ENCODE measurements at places on chromosomes 16 and 17.

DNA sequence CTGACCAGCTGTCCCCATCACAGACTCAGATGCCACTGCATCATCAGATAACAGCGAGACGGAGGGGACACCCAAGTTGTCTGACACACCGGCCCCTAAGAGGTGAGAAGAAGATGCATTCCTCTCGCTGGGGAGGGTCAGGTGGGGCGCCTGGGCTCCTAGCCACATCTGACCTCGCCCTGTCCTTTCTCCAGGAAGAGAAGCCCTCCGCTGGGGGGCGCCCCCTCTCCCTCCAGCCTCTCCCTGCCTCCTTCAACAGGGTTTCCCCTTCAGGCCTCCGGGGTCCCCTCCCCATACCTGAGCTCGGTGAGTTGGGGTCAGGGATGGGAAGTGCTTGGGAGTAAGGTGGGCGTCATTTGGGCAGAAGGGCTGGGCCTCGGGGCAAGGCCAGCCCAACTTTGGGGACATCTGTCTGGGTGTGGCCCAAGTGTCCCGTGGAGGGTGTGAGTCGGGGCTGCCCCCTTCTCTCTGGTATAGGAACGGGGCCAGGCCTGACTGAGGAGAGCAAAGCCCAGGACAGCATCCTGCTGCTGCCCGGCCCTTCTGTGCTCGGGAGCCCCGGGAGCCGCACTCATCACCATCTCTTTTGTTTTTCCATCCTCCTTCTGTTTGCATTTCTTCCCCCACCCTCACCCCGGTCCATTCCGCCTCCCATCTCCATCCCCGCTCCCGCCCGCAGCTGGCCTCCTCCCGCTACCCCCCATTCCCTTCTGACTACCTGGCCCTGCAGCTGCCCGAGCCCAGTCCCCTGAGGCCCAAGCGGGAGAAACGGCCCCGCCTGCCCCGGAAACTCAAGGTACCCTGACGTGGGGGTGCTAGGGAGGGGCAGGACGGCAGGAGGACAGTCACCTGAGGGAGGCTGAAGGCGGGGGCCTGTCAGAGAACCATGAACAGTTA lies 4.9 kb downstream of the INO80E start:
- no peak for DNase-seq

- no peak for DNase-seq
These were observed 23.8 kb downstream of the OGFOD1 start for GRCh38 chr16:56475201-56475600.

DNA sequence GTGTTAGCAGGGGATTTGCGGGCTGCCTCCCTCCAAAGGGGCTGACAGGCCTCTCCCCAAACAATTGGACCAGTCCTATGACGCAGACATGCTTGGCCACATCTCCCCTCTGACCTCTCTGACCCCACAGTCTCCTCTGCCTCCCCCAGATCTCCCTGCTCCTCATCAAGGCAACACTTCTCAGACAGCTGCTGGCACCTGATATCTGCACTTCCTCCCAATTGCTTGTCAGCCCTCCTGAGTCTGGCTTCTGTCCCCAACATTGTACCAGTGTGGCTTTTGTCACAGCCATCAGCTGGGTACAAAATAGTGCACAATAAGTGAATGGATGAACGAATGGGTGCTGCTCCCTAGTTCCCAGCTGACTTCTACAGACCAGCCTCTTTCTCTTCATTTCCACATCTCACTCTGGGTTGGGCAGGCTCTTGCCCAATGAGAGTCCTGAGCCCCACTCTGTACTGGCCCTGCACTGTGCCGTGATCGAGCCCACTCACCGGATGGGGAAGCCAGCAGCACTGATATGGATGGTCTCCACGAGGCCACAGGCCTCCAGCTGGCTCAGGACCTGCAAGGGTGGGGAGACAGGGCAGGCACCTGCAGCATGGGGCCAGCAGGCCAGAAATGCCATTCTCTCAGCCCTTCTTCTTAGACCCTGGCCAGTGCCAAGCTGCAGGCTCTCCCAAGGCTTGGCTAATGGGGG lies 17.1 kb downstream of the ZNHIT3 start:
- no peak for DNase-seq

DNA sequence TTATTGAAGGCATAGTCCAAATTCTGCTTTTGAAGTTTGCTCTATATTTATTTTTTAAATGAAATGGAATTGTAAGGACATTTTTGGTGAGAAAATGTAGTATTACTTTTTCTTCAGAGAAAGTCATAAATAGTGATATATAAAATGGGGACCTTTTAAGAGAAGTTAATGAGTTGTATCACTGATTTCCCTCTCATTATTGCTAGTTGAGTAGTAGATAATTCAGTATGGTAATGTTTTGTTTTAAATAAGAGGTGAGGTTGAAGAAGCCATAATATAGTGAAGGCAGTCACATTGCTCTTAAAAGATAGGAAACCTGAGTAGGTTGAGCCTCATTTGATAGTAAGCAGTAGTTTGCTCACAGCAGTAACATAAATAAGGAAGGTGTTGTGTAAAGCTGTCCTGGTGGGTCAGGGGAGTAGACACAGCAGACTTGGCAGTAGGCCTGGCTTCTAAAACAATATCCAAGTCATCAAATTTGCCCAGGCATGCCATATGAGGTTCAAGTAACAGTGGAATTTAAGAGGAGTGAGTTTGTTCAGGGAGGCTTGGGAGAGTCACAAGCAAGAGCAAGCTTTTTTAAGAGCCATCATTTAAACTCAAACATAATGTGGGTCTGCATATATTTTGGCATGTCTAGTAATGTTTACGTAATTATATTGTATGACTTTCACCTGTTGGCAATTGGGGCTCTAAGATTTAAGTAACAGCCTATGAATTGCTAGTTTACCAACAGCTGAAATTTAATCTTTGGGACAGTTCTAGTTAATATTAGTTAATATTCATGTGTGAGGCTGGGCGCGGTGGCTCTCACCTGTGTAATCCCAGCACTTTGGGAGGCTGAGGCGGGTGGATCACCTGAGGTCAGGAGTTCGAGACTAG lies 6.5 kb downstream of the NFATC3 start:
- no peak for DNase-seq

- no peak for DNase-seq
These were observed 29.9 kb downstream of the ABCA6 start for GRCh38 chr17:69111794-69112193.

DNA sequence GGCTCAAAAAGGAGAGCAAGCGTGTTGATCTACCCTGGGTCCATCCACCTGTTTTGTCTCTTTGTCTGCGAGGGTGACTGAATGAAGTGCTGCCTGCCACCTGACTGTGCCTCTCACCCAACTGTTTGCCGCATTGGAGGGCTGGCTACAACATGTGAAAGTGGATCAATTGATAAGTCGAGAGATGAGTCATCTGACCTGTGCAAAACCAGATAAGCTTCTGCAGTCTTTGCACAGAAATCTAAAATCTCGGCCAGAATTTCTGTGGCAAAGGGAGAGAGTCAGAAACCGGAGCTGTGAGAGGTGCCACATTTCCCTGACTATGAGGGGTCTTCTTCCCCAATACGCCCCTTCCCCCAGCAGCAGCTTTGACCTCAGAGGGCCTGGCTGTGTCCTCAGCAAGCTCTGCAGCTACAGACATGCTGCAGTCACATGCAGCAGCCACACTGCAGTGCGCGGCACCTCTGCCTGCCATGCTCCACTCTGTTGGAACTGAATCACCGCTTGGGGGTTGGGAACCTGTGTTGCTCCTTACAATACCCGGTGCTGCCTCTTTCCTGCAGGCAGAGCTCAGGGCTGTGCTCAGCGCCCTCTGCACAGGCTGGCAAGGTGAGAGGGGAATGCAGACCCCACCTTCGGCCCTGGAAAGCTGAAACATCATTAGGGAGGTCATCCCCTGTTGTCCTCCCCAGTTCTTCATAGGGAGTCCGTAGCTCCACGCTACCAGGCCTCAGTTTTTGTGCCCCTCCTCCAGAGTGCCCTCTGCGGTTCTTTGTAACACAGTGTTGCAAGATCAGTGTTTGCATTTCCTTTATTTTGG lies 16.2 kb upstream of the HAS3 start:
- no peak for DNase-seq

GRCh38 chr17:77622647-77623046 lies 335.9 kb upstream of the TNRC6C start:
- no peak for DNase-seq

GRCh38 chr17:64418506-64419339 lies 28.1 kb upstream of the PECAM1 start:
- DNase-seq, result no peak

- no peak for DNase-seq
These were observed 7.4 kb downstream of the ZDHHC7 start for GRCh38 chr16:85003725-85004586.

DNA sequence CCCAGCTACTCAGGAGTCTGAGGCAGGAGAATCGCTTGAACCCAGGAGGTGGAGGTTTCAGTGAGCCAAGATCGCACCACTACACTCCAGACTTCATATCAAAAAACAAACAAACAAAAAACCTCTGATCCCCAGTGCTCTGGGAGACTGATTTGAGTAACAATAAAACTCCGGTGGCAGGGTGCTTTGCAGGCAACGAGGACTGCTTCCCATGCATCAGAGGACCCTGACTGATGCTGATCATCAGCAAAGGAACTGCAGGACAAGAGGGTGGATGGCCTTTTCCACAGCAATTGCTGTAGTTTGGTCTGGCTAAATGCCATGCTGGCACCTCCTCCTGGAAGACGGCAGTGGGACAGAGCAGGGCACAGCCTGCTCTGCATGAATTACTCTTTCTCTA lies 6.4 kb upstream of the SLC39A11 start:
- no peak for DNase-seq

GRCh38 chr16:50925758-50926357 lies 184.0 kb downstream of the CYLD start:
- DNase-seq, result no peak

- DNase-seq, result no peak
These were observed 102.1 kb downstream of the CLEC16A start for GRCh38 chr16:11046382-11046931.

- DNase-seq, result no peak
These were observed 256.9 kb downstream of the ENGASE start for GRCh38 chr17:79331492-79331891.

- DNase-seq, result no peak
These were observed 17.8 kb downstream of the SPECC1 start for GRCh38 chr17:20026960-20027359.

DNA sequence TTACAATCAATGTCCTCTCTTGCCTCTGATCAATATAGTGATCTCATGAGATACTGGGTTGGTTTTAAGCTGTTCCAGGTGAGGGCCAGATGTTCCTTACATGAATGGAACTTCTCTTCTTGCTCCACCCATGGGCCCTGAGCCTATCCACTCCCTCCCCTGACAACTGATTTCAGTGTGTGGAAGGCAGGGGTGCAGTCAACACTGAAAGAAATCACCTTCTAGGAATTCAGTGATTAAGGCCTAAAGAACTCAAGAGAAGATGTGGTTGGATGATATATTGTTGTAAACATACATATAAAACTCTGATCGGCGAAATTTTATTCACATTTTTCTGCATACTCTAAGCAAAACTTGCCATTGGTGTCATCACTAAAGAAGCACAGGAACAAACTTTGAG lies 6.7 kb upstream of the GOSR2 start:
- no peak for DNase-seq

DNA sequence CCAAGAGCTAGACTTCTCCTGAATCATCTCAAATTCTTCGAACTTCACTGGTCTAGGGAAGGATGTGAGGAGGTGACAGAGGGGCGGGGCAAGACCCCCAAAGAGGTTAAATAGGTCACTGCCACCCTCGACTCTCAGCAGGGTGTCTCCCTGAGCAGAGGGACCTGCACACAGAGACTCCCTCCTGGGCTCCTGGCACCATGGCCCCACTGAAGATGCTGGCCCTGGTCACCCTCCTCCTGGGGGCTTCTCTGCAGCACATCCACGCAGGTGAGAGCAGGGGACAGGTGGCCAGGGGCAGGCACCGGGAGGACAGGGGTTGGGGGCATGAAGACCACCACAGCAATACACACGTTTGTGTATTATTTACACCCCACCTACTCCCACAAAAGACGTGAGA lies 9.2 kb downstream of the CCL17 start:
- DNase-seq, result no peak

GRCh38 chr17:31413081-31413799 lies 21.8 kb downstream of the RAB11FIP4 start:
- DNase-seq, result no peak

DNA sequence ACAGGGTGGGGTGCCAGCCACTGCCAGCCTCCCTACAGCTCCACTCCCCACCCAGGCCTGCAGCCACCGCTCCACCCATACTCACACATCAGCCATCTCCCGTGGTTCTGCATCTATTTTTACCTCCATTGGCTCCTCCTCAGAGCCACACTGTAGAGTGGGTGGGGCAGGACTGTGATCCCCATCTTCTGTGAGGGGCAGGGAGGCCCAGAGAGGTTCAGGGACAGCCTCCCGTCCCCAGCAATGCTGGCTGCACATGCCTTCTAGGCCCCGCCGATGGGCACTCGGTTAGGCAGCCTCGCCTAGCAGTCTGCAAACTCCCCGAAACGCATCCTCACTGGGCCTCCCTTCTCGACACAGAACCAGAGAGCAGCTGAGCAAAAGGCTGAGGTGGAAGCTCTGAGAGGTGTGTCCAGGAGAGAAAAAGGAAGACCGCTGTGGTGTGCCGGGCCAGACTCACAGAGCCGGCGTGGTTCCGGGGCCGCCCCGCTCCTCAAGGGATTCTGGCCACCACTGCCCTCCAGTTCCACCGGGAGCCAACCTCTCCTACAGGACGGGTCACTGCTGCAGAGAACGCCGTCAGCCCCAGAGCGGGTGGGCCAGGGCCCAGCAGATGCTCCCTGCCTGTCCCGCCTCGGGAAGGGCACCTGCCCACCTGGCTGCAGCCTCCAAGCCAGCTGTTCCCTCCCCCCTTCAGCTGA lies 71.9 kb downstream of the ABR start:
- DNase-seq, result no peak

- no peak for DNase-seq
These were observed 34.1 kb downstream of the SNX29 start for GRCh38 chr16:12010388-12011251.

GRCh38 chr16:73067671-73068540 lies 20.0 kb upstream of the ZFHX3 start:
- no peak for DNase-seq

DNA sequence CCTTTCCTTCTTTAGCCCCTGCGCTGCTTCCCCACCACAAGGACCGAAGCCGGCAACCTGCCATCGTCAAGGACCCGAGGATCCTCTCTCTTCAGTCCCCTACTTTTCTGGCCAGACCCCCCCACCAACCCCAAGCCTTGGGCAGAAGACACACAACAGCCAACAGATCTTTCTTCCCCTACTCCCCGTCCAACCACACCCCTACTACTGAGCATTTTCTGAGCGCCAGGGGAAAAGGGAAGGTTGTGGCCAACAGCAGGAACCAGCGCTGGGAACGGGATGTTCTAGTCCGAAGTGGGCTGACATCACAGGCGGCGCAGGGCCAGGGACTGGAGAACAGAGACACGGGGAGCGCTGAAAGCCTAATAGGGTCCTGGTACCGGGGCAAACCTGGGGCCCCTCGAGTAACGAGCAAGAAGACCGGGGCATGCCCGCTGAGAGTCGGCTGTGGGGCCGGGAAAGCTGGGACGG lies 528 bp downstream of the PER1 start:
- DNase-seq, result no peak

DNA sequence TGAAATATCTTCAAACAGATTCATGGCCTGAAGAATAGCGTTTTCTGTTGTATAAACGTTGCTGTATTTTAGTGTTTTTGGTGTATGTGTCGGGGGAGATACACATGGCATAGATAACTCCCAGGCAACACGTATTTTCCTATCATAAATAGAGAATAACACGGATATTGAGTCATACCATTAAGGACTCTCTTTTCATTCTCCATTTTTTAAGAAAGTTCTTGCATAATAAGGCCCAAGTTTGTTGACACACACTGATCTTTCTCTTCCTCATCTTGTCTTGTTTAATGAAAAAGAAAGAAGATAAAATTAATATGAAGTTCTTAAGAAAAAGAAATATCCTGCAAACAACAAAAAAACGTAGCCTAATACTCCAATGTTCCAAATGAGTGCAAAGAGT lies 13.4 kb downstream of the ABCA8 start:
- DNase-seq, result no peak

All from CD4-positive, alpha-beta T cell (primary cell).